Activated naive CD4-positive, alpha-beta T cell treated with anti-CD3 and anti-CD28 coated beads, Interleukin-2, amount 50 U/mL, for 16 hours (primary cell): ENCODE measurements at places on chromosomes 13 and 19.
A peak's percentile ranks its signal among the peaks of the same experiment; 100 is the strongest.

DNA sequence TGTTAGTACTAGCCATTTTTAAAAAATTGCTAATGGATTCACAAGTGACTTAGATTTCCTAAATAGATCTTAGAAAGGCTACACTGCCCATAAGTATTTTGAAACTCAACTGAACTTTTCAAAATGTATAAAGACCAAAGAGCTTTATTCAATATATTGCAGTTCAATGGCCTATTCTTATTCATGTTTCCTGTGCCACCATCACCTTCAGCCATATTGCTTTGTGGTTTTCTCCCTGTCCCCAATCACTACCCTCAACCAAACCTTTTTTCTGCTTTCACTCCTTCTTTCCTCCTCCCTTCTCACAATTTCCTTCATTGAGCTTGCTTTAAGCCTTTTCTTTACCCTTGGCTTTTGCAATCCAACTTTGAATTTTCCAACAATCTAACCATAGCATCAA is 100.9 kb downstream of the MYCBP2 start:
- no peak for DNase-seq

DNA sequence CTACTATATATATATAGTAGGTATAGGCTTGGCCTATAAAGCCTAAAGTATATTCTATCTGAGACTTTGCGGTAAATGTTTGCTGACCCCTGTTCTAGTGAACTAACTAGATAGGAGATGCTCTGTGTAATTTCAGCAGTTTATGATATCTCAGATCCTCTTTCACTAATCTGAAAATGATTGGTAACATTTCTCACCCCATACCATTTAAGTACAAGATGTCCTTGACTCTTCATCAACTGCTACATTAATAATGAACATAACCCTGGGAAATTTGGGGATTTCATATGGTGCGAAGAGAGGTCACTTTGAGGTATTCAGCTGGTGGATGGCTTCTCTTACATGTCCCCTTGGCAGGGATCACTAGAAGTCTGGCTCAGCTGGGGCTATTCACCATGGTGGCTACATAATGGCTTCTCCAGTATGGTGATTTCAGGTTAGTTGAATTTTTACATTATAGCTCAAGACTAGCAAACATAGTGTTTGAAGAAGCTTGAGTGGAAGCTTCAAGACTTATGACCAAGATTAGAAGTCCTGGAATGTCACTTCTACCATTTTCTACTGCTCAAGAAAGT is 103.6 kb upstream of the MYCBP2 start:
- no peak for DNase-seq

GRCh38 chr13:51907040-51907732 is 45.4 kb downstream of the CCDC70 start:
- no peak for DNase-seq

DNA sequence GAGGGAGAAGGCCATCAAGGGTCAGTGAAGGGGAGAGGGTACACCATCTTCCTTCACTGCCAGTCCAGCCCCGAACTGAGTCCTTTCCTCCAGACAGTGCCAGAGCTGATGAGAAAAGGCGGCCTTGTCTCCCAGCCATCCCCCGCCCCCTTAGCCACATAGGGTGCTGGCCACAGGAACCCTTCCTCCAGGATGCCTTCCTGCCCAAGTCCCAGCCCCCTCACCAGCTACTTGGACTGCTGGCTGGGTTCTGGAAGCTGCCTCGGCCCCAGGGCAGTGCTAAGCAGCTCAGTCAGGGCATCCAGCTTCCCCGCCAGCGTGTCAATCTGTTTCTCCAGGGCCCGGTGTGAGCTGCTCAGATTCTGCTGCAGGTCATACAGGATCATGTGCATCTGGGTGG is 12.6 kb upstream of the SMG9 start:
- no peak for DNase-seq

- no peak for DNase-seq
Measured at GRCh38 chr19:4374498-4375163, 25.7 kb downstream of the SH3GL1 start.

DNA sequence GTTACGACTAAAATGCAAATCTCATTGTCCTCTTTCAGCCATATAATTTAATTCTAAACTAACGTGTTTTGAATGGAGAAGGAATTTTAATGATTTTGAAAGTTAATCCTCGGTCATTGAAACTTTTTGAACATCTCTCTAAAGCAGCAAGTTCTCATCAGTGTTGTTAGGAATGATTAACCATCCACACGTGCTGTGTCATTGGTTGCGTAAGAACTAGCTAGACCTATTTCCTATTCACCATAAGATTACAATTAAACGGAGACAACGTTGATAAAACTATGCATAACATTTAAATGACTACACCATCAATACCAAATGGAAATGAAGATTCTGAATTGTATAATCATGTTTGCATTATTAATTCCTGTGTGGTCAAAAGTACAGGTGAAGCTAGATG is 155.6 kb upstream of the IRS2 start:
- no peak for DNase-seq

GRCh38 chr19:39833464-39834286 is at the start of gene DYRK1B:
TSS of gene DYRK1B (minus strand) at chr19:39834162. CDS start at chr19:39831867, 2,295 bp downstream.
- peak; percentile 95 for DNase-seq

DNA sequence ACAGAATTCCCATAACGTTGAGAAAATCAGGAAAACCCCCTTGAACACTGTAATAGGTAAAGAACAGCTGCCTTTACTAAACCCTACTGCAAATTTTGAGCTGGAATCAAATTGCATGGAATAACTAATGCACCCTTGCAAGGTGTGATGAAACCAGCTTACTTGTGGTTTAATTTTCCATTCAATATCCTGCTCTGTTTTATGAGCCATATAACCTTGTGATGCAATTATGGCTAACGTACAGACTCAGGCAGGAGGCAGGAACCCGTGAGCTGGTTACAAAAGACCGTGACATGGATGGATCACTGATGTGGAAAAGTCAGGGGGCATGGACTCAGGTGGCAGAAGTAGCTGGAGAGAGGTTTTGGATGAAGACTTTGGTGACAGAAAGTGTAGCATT is 438.6 kb downstream of the COG6 start:
- no peak for DNase-seq

DNA sequence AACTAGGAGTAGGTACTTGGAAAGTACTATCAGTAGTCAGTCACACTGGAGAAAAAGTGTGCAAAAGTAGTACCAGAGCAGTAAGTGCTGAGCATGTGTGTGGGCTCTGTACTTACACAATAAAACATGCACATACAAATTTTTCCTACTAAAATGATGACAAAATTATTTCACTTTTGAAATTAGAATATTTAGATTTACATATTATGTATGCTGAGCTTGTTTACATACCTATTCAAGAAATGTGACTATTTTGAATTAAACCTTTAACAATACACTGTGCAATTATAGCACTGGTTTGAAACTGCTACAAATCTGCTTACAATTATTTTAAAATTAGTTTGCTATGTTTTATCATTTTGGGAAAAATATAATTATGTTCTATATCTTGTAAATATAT is 2781.6 kb upstream of the PCDH20 start:
- DNase-seq: no peak

- no peak for DNase-seq
Measured at GRCh38 chr19:7865262-7865911, 8.8 kb downstream of the PRR36 start.

DNA sequence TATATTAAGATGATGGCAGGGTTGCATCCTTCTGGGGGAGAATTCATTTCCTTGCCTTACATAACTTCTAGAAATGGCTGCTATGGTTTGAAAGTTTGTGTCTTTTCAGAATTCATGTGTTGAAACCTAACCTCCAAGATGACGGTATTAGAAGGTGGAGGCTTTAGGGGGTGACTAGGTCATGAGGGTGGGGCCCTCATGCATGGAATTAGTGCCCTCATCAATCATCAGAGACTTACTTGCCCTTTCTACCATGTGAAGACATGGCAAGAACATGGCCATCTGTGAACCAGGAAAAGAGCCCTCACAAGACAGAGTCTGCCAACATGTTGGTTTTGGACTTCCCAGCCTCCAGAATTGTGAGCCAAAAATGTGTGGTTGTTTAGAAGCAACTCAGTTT is 14.8 kb upstream of the FCER2 start:
- no peak for DNase-seq

GRCh38 chr19:37655301-37655688 is at the start of gene ZFP30:
TSS of gene ZFP30 (minus strand) at chr19:37655465. CDS start at chr19:37647822, 7,643 bp downstream.
- DNase-seq: peak; percentile 85

DNA sequence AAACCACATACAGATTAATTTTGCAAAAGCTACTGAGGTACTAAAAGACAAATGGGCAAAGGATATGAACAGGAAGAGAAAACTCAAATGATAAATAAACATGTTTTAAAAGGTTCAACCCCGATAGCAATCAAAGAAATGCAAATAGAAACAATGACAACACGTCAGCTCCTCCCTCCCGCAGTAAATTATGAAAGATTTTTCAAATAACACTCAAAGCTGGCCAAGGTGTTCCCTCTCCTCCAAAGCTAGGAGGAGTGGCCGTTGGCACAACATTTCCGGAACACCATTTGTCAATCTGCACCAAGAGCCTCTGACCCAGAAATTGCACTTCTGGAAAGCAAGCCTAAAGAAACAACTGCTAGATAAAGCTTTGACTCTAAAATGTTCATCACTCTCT is 28.3 kb downstream of the INSR start:
- DNase-seq: no peak

DNA sequence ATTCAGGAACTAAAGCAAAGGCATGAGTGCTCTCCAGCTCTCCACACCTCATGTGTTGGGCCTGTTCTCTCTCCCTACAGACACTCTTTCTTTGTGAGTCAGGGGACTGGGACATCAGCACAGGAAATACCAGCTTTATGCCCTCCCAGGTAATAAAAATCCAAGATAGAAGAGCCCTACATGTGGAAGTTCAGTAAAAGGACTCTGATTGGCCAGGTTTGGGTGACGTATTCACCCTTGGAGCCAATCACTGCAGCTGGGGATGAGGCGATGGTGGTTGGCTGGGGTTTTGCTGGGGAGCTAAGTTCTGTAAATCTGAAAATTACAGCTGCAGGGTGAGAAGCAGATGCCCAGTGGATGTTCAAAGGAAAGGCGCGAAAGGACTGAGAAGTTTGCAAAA is 32.5 kb downstream of the CCDC70 start:
- DNase-seq: no peak

GRCh38 chr13:48318377-48318811 is 14.8 kb downstream of the RB1 start:
- DNase-seq: no peak

- peak; percentile 82 for DNase-seq
Measured at GRCh38 chr19:39474139-39474620, 6.5 kb upstream of the TIMM50 start.

DNA sequence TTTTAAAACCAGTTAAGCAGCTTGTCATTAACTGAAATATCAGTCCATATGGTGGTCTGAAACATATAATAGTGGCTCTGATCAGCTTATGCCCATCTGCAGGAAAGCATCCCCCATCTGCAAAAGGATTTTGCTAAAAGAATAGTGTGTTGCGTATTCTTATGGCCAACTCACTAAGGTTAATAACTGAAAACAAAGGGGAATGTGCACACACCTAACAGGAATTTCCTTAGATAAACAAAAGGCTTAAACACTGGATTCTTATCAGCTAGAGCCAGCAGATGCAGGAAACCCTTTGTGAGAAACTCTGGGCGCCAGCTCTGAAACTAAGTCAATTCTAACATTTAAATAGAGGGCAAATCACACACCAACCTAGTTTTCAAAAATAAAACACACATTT is 22.1 kb downstream of the VPS36 start:
- no peak for DNase-seq

- peak; percentile 57 for DNase-seq
Measured at GRCh38 chr19:36488846-36489117, 579 bp downstream of the ZNF566 start.

DNA sequence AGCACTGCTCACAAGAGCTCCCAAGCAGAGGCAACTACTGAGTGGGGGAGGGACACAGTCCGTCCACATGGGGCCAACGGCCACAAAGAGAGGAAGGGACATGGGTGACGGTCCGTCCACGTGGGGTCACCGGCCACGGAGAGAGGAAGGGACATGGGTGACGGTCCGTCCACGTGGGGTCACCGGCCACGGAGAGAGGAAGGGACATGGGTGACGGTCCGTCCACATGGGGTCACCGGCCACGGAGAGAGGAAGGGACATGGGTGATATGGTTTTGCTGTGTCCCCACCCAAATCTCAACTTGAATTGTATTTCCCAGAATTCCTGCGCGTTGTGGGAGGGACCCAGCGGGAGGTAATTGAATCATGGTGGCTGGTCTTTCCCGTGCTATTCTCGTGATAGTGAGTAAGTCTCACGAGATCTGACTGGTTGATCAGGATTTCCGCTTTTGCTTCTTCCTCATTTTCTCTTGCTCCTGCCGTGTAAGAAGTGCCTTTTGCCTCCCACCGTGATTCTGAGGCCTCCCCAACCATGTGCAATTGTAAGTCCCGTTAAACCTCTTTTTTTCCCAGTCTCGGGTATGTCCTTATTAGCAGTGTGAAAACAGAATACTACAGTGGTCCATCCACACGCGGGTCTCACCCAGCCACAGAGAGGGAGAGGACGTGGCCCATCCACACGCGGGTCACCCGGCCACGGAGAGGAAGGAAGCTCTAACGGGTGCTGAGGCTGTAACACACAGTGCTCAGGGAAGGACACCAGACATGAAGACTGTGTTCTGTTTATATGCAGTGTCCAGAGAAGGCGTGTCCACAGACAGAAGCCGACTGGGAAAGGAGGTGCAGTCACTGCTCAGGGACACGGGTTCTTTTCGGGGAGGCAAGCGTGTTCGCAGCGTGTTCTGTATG is 48.5 kb downstream of the GAS6 start:
- DNase-seq: no peak

- no peak for DNase-seq
Measured at GRCh38 chr13:93547886-93548285, 321.3 kb downstream of the GPC6 start.

- no peak for DNase-seq
Measured at GRCh38 chr19:7912144-7912696, 2.4 kb upstream of the TGFBR3L start.

- DNase-seq: peak; percentile 60
Measured at GRCh38 chr19:3618144-3618810, 8.3 kb downstream of the CACTIN start.

DNA sequence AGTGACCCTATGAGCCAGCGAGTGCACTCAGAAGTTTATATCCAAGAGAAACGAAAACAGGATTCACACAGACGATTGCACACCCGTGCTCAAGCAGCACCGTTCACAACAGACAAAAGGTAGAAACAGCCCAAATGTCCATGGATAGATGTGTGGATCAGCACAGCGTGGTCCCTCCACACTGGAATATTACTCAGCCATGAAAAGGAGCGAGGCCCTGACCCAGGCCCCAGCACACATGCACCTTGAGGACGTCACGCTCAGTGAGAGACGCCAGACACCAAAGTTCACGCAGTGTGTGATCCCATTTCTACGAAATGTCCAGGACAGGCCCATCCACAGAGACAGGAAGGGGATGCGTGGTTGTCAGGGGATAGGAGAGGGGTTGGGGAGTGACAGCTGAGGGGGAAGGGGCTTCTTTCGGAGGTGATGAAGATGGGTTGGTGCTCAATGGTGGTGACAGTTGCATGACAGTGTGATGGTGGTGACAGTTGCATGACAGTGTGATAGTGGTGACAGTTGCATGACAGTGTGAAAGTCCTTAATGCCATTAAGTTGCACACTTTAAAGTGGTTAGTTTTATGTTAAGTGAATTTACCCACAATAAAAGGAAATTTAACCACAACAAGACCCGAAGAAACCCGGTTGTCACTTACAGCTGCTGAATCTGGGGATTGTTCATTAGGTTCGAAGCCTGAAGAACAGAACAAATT is 18.9 kb upstream of the SLC39A3 start:
- no peak for DNase-seq

GRCh38 chr13:105830821-105831220 is 704.6 kb downstream of the EFNB2 start:
- no peak for DNase-seq
